ENCODE measurements at places on chromosomes 1 and 21.

DNA sequence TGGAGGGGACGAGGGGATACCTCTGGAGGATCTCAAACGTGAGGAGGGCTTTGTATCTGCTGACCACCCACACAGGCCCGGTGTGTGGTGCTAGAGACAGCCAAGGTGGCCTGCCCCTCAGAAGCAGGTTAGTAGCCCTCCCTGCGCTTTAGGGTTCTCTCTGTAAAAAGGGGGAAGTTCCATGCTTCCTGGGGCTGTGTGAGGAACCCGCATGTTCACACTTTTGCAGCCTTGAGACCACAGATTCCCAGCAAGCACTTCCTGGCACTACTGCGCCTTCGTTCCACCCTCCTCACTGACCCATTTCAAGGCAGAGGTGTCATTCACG lies 7.9 kb upstream of the GUCA2B start:
- no peak for DNase-seq

- peak; percentile 58 for DNase-seq
Observed at GRCh38 chr21:14382486-14382834, 486 bp downstream of the HSPA13 start.

DNA sequence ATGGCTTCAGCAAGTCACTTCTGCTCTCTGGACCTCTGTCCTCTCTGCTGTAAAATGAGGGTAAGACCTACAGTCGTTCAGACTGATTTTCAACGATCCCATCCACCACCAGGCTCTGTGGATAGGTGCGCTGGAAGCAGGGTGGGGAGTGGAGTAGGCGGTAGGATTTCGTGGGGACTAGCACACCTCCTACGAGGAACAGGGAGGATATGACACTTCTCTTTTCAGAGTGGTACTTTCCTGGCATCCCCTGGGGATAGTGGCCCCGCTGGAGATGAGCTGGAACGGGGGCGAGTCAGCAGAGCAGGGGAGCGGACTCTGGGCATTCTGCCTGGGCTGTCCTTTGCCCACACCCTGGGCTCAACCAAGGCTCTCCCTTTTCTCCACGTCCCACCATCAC lies 17.7 kb downstream of the ETNK2 start:
- no peak for DNase-seq

DNA sequence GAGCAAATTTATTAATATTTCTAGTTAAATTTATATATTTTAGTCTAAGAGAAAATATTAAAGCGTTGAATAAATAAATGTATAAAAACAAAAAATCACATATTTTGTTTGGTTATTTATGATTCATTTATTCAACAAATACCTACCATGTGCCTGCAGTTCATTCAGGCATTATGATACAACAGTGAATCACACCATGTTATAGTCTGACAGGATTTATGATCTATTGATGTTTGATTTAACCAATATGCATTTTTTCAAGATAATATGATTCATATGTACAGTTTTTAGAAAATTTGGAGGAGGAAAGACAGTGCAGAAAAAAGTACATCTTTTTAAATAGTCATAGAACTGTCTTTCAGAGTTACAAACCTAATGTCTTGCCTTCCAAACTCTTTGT lies 7.4 kb upstream of the TRIM58 start:
- DNase-seq, result no peak

DNA sequence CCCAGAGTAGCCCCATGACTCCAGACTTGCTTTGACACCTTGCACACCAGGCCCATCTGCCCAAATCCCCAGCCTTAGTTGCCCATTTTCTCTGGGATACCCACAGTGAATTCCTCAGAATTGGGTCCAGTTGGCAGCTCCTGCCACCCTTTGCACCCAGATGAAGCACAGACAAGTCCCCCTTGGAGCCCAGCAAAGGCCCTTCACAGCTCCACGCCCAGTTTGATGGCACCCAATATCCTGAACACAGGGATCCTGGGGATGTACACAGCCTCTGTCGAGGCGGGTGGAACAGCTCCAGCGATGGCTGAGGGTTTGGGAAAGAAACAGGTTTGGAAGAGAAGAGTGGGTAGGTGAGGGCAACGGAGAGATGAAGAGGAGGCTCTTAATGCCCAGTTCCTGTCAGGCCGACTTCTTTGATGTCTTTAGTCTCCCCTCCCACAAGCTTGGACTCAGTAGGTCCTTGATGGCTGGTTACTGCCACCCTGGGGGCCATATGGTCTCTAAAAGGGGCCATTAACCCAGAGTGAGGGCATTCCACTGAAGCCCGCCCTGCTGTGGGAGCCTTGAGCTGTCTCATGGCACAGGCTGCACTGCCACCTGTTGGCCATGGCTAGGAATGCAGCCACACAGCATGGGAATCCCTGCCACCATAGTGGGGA lies 21.7 kb downstream of the TMEM53 start:
- peak; percentile 88 for DNase-seq

- DNase-seq, result no peak
Observed at GRCh38 chr1:39210649-39211048, 6.2 kb downstream of the MACF1 start.

DNA sequence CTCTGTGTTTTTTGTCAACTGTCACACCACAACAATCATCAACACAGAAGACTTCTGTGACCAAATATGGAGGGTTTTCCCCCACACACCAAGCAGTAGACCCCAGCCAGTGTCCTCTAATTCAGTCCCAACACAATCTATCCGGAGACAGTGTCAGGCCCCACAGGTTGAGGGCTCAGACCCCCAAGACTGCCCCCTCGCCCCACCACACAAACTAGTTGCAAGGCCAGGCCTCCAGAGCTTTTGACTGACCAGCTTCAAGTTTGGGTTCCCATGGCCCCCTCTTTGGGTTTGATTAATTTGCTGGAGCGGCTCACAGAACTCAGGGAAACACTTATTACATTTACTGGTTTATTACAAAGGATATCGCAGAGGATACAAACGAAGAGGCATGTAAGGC lies 37.2 kb downstream of the NEK2 start:
- no peak for DNase-seq

GRCh38 chr1:160359559-160360226 lies 7.2 kb upstream of the NHLH1 start:
- peak; percentile 3 for DNase-seq

GRCh38 chr21:14522736-14523135 lies 23.4 kb downstream of the SAMSN1 start:
- no peak for DNase-seq

- DNase-seq, result no peak
Observed at GRCh38 chr1:70934194-70934961, 113.2 kb downstream of the PTGER3 start.

- DNase-seq, result no peak
Observed at GRCh38 chr1:209585672-209586071, 2.2 kb downstream of the CAMK1G start.

DNA sequence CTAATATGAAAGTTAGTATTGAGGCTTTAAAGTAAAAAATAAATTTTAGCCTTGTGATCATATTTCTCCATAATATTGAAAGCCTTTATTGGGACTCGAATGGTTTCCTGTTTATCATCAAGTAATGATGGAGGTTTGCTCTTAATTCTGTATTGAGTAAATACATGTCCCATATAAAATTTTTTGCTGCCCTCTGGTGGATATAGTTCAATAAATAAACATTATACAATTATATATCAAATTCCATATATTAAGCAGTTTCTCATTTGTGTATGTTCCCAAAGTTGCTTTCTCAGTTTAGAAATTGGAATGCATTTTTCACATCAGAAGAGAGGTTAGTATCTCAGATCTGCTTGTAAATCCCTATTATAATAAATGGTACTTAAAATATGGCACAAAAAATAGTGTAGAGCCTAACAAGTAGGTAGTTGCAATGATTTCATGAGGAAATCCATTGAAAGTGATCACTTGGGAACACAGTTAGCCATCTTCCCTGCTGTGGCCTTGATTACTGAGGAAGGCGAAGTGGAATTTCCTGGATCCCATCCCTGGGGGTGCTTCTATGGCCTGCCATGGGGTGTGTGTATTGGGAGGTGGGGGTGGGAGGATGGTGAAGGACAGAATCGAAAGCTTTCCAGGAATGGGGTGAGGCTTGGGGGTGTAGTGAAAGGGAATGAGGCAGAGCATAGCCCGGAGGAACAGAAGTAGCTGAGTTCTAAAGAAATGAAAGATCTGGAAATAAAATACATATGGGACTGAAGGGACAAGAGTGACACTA lies 84.1 kb upstream of the C21orf91 start:
- no peak for DNase-seq

- DNase-seq, result peak; percentile 28
Observed at GRCh38 chr21:17900281-17900989, 81.3 kb upstream of the C21orf91 start.

DNA sequence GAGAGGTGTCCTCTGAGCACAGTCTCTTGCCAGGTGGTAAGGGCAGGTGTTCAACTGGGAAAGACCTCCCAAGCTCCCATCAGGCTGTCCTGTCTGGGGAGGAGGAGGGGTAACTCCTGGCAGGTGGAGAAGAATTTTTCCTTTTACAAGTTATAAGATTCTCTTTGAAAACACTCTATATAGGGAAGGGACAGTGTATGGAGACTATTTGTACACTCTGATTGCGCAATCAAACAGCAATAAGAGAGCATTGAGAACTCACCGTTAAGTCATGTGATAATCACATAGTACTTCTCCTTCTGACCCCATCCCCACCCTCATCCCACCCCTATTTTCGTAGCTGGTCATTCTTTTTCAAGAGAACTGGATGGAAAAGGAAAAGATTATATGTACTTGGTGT lies 179.3 kb upstream of the ZNF644 start:
- no peak for DNase-seq

Measured in stimulated activated CD8-positive, alpha-beta memory T cell treated with anti-CD3 and anti-CD28 coated beads, Interleukin-4, amount 100 ng/mL, for 48 hours (primary cell).